ENCODE measurements at places on chromosomes 16 and 17.

- no peak overlapping the region for H3K4me3 ChIP-seq
- peaks cover 75% of the 10 kb centered on the region for H3K36me3 ChIP-seq
- no peaks in the 10 kb centered on the region for H3K27me3 ChIP-seq
- H3K4me1 ChIP-seq: no peaks in the 10 kb centered on the region
- H3K27ac ChIP-seq: no peak overlapping the region
- no peak for DNase-seq
These were observed 23.9 kb downstream of the NLRC3 start for GRCh38 chr16:3553138-3553923.

DNA sequence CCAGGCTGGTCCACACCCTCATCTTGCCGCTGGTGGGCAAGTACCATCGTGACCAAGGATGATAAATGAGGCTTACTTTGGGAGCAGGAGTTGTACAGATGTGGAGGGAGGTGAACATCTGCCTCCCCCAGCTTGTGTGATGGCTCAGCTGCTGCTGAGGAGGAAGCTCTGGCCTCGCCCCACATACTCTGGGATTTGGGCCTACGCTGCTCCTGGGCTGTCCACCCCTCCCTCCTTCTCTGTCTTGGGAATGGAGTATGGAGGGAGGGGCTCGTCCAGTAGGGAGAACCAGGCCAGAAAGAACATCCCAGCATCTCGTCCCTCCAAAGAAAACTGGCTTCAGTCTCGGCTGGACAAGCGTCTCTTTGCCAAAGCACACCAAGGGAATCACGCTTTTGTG is 134.8 kb upstream of the CDC42EP4 start:
- H3K4me3 ChIP-seq: no peak overlapping the region
- H3K27ac ChIP-seq: no peak overlapping the region
- H3K4me1 ChIP-seq: no peaks in the 10 kb centered on the region

- H3K27me3 ChIP-seq: peaks cover 2% of the 10 kb centered on the region
- no peaks in the 10 kb centered on the region for H3K4me1 ChIP-seq
- no peak for DNase-seq
- no peaks in the 10 kb centered on the region for H3K36me3 ChIP-seq
- no peak overlapping the region for H3K4me3 ChIP-seq
- H3K27ac ChIP-seq: no peak overlapping the region
These were observed 88.8 kb upstream of the GSE1 start for GRCh38 chr16:85524365-85524629.

DNA sequence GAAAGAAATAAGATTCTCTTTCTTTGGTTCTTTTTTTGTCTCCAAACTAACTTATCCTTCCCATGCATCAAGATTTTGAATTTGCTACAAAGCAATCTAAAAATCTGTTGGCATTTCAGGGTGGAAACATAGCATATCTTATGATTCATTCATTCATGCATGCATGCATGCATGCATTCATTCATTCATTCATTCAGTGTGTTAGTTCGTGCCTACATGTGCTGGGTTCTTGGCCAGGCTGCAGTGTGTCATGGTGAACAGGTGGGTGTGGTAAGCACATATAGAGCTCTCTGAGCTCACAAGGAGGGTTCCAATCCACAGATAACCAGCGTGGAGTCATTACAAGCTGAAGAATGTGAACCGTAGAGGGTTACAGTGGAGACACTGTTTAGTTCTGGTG is 410.4 kb downstream of the CPPED1 start:
- H3K4me3 ChIP-seq: no peak overlapping the region
- no peak for DNase-seq
- H3K36me3 ChIP-seq: no peaks in the 10 kb centered on the region
- H3K4me1 ChIP-seq: no peaks in the 10 kb centered on the region
- no peaks in the 10 kb centered on the region for H3K27me3 ChIP-seq

- no peak overlapping the region for H3K4me3 ChIP-seq
- no peak for DNase-seq
- peaks cover 3% of the 10 kb centered on the region for H3K4me1 ChIP-seq
- H3K27me3 ChIP-seq: peaks cover 5% of the 10 kb centered on the region
- H3K36me3 ChIP-seq: no peaks in the 10 kb centered on the region
- no peak overlapping the region for H3K27ac ChIP-seq
These were observed 220.2 kb upstream of the TBX2 start for GRCh38 chr17:61179380-61179806.

- no peak overlapping the region for H3K4me3 ChIP-seq
- no peak for DNase-seq
- no peak overlapping the region for H3K27ac ChIP-seq
- no peaks in the 10 kb centered on the region for H3K27me3 ChIP-seq
- peaks cover 16% of the 10 kb centered on the region for H3K4me1 ChIP-seq
These were observed 4.2 kb upstream of the NME1 start for GRCh38 chr17:51149163-51149562.

DNA sequence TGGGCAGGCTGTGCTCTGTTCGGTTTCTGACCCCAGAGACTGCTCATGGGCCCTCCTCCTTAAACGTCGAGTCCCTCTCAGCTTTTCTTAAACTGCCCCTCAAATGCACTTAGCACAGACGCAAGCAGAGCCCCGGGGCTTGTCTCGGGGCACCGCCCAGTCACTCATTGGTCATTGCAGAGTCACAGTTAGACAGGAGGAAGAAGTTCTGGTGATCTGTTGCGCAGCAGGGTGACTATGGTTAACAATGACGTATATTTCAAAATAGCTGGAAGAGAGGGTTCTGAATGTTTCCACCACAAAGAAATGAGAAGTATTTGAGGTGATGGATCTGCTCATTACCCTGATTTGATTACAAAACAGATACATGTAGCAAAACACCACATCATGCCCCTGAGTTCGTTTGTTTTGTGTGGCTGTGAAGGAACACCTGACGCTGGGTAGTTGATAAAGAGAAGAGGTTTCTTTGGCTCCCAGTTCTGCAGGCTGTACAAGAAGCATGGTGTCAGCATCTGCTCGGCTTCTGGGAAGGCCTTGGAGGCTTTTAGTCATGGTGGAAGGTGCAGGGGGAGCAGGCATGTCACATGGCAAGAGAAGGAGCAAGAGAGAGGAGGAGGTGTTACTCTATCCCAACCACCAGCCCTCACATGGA is 387.4 kb downstream of the CPPED1 start:
- no peaks in the 10 kb centered on the region for H3K4me1 ChIP-seq
- no peak overlapping the region for H3K27ac ChIP-seq
- H3K36me3 ChIP-seq: no peaks in the 10 kb centered on the region
- no peak for DNase-seq

DNA sequence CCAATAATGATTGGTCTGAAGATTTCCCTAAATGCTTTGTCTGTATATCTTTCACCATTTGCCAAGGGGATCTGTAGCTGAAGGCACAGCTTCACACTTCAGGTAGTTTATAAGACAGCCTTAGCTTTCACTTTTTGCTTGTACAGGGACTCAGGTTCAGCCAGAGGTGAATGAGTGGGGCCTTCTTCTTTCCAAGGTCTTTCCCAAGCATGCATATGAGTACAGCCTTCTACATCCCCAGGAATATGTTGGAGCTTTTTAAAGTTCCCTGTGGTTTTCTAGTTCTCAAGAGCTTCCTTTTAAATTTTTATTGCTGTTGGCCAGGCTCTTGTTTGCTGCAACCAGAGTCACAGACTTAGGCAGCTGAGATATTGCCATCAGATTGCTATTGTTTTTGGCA is 17.9 kb upstream of the SPDYE4 start:
- DNase-seq: no peak
- peaks cover 41% of the 10 kb centered on the region for H3K27me3 ChIP-seq
- no peak overlapping the region for H3K27ac ChIP-seq
- H3K36me3 ChIP-seq: no peaks in the 10 kb centered on the region
- H3K4me3 ChIP-seq: no peak overlapping the region

DNA sequence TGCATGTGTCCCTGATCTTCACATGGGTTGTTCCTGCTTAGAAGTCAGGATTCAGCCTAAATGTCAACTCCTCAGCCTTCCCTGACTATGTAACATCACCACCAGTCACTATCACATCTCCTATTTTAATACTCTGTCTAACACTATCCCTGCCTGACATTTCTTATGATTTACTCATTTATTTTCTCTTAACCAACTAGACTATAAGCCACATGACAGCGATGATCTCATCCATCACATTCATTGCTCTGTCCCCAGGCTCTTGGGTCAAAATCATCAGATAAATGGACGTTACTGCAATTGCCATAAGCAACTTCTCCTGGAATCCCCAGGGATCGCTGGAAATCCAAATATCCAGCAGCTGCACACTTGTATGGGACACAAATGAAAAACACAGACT is 15.7 kb downstream of the CDRT4 start:
- no peak overlapping the region for H3K27ac ChIP-seq
- DNase-seq: no peak
- H3K27me3 ChIP-seq: no peaks in the 10 kb centered on the region
- no peak overlapping the region for H3K4me3 ChIP-seq
- peaks cover 5% of the 10 kb centered on the region for H3K36me3 ChIP-seq
